Non-pigmented ciliary epithelial cell (primary cell): ENCODE measurements at places on chromosomes 1 and 21.

- no peak for DNase-seq
Measured at GRCh38 chr1:12565966-12566352, 52.1 kb downstream of the DHRS3 start.

DNA sequence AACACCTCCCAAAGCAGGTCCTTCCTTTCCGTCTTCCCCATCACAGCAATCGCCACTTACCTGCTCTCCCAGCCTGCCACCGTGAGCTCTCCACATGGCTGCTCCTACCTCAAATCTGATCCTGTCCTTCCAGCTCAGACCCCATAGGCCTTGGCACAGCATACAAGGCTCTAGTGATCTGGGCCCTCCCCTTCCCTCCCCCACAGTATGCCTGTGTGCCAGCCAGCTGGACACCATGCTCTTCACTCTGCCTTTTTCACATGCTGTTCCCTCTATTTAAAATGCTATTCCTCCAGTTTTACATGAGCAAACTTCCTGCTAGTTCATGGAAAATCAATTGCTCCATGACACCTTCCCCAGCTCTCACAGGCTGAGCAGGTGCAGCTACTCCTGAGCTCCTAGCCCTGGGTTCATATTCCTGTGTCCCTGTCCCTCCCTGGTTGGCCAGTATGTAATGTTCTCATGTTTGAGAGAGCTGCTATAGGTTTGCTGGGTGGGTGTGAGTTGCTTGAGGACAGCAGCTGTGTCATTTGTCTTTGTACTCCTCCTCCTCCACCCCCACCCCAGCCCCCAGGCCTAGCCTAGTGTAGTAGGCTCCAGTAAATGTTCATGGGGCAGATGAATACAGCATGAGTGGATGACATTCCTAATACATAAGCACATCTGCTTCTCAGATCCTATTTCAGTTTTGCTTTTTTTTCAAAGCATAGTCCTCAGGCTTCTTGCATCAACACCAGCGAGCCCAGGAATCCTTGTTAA is 6.3 kb upstream of the TNNT2 start:
- peak; percentile 82 for DNase-seq

- DNase-seq = no peak
Measured at GRCh38 chr1:6248932-6249738, 5.2 kb downstream of the HES3 start.

GRCh38 chr1:176521211-176521610 is 58.2 kb downstream of the PAPPA2 start:
- no peak for DNase-seq

DNA sequence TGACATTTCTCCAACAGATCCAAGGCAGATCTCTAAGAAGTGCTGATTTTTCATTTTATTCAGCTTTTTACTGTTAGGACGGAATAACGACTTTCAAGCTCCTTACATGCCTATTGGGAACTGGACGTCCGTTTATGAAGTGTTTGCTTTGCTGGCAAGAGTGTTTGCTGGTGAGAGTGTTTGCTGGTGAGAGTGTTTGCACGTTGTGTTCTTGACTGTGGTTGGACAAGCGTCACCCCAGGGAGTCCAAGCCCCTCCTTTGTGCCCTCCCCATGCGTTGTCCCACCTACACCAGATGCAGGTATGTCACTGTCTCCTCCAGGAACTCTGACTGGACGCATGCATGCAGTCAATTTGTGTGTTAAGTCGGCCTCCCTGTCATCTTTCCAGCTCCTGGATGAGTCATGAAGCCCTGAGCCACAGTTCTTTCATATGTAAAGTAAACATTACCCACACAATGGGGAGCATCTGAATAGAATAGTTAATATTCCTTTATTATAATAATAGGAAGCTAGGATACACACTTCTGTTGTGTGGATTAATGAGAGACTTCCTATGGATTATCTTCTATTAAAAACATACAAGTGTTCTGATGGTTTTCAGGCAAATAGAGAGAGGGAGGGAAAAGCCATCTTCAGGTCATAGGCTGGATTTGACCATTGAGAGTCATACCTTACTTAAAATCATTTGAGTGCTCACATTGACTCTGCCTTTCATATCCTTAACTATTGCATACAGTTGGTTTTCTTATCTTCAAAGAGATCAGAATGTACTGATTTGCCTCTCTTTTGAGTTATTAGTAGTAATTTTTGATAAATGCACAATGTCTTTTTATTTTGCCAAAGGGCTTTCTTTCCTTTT is 119.2 kb downstream of the GALNT2 start:
- DNase-seq = peak; percentile 73

DNA sequence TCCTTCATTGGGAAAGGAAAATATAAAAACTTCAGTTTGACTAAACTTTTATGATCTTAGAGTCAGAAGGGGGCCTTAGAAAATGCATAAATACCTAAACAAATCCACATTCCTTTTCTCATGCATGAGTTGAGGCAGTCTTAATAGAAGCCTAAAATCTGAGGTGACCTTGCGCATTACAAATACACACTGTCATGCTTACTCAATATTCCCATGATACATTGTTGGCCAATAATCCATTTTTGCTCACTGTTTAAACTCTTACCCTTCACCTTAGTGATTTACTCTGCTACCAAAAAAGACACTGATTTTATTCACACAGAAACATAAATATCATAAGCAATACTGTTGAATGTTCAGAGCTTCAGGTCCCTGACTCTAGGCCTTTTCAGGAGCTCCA is 19.1 kb upstream of the TMCO1 start:
- no peak for DNase-seq

DNA sequence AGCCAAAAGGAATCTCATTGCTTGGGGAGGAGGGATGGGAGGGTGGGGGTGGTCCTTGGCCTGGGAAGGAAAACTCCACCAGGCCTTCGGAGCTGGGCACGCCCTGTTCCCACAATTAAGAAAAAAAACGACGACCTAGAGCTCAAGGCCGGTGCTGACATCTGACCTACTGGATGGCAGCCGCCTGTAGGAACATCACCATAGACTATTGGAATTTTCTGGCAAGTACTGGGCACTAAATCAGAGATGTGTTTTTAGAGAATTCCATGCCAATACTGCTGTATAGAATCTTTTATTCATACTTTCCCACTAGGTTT is 729 bp downstream of the NADK start:
- no peak for DNase-seq

GRCh38 chr1:10082785-10083479 is 50.2 kb downstream of the UBE4B start:
- DNase-seq = no peak

DNA sequence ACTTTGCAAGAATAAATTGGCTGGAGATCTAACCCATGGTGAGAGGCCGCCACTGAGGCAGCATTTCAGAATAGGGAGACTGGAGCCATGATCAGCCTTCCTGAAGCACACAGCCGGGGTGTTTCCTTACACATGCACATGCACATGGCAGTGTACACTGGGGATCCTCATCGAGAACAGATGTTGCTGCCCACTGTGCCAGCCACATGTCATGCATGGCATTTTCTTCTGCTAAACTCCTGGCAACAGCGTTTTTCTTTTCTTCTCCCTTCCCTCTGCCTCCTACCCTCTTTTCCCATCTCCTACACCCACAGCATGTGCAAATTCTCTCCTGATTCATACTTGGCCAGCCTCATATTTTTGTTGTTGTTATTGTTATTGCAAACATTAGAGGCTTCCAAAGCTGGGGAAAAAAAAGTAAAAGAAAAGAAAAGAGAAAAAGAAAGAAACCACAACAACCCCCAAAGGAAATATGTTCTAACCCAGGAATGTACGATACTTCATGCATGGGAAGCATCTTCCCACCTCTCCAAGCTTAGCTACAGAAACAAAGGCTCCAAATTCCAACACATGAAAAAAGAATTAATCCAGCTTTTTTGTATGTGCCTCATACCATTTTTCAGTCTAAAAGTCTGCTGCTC is 344.0 kb downstream of the ASTN1 start:
- no peak for DNase-seq

- no peak for DNase-seq
Measured at GRCh38 chr1:43949678-43950077, 2.9 kb downstream of the IPO13 start.

DNA sequence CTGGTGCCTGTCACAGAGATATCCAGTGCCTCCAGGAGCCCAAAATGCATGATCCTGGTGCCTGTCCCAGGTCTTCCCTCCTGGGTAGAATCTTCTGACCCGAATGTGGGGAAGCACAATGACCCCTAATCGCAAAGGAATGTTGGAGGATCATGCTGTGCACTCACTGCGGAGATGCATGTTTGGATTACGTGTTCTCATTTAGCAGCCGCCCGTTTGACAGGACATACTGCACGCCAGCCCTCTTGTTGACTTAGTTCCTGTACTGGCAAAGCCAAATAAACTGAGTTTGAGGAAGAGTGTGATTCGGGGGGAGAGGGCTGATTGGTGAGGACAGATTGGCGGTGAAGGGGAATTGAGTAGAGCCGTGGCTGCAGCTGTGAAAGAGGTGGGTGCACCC is 85.9 kb upstream of the SIM2 start:
- peak; percentile 30 for DNase-seq

DNA sequence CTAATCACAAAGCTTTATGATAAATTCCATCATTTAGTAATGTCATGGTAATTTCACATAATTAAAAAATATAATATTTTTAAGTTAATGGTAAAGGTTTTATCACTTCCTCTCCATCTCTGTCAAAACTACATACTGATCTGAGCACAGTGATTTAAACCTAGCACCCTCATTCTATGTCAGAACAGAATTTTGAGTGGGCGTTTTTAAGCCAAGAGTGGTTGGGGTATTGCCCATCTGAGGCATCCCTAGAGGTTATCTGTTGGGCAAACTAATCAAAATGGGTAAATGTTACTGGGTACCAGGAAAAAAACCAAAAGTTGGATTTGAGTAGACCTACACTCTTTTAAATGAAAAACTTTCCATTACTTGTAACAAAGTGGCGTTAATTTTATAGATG is 100.7 kb upstream of the GFI1 start:
- no peak for DNase-seq

- no peak for DNase-seq
Measured at GRCh38 chr1:202016811-202017748, 6.7 kb downstream of the ELF3 start.

DNA sequence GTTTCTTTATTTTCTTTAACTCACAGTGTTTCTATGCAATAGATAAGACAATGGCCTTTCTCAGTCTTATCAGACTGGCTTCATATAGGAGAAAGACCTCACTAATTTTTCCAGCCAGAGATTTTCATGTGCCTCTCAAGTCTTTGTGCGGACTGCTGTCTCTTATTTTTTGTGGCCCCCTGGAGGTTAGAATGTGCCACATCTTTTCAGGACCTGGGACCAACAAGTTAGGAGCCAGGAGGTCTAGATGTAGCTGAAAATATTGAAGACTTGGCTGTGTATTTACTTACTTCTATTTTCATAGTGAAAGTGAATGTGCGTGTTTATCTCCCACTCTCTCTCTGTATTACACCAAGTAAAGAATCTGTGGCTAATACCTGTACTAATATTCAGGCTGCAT is 42.1 kb upstream of the CFHR3 start:
- DNase-seq = no peak

- no peak for DNase-seq
Measured at GRCh38 chr1:38730511-38731397, 128.8 kb downstream of the RRAGC start.

DNA sequence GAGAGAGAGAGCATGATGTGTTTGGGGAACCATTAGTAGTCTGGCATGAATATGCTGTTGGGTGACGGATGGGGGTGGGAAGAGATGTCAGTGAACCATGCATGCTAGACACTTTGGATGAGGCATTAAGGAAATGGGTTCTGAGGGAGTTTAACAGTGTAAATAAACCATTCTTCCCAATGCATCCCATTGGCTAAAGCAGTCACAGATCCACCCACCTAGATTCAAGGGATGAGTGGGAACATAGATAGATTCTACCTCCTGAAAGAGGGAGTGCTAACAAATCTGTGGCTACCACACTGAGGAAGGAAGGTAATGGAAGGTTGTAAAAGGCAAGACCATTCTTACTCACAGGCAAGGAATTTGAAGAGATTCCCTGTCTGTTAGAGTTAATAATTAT is 129.8 kb upstream of the CACNA1E start:
- no peak for DNase-seq

DNA sequence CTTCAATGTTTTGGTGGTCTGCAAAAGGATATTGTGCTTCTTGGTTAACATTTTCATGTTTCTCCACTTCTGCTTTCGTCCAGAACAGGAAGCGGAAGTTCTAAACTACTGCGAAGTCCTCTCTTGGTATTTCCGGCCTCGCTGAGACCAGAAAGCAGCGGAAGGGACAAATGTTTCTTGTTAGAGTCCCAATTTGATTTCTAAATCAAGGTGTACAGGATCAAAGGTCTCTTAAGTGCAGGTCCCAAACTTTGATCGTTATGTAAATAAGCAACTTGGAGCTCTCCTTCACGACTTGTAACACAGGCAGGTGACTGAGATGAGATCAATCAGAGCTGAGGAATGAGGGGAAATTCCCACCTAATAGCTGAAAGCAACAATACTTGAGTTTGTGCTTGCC is 40.1 kb upstream of the HMCN1 start:
- DNase-seq = no peak

DNA sequence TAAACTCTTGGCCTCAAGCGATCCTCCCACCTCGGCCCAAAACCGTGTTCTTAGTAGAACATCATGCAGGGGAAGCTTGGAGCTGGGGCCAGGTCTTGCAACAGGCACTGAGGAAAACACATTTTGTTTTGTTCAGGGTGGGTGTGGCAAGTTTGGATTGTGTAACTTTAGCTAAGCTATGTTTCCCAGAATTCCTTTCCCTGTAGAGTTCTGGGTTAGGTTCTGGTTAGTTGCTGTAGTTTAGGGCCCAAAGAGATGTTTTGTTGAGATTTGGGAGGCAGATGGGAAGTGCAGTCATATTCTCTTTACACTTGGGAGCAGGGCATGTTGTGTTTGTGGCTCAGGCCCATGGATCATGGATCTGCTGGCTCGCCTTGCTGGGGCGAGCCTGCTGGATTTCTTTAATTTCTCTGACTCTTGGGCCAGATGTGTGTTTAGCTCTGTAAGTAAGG is 24.0 kb downstream of the PLA2G5 start:
- DNase-seq = no peak

- no peak for DNase-seq
Measured at GRCh38 chr1:104018922-104019674, 269.4 kb downstream of the AMY1C start.

DNA sequence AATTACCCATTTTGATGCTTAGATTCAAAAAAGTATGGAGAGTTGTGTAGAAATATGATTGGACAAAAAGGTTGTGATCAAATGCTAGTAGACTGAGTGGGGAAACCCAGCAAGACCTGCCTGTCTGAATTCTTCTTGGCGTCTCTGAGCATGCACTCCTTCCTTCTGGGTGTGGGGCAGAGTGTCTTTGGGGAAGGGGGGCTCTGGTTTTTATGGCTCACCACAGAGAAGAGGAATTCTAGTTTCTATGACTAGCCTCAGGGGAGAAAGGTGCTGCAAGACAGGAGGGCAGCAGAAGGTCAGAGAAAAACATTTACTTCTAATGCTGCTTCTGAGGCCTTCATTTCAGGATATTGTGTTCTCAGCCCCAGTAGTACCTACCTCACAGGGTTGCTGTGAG is 33.9 kb upstream of the PIGC start:
- no peak for DNase-seq

- no peak for DNase-seq
Measured at GRCh38 chr1:170594066-170594626, 62.2 kb downstream of the GORAB start.
